Jurkat, Clone E6-1 (cell line): ENCODE measurements at places on chromosomes 12 and 14.

- no peak for DNase-seq
Observed at GRCh38 chr14:46259536-46259935, 392.0 kb downstream of the RPL10L start.

GRCh38 chr14:34671716-34672115 is 41.8 kb upstream of the SNX6 start:
- no peak for DNase-seq

GRCh38 chr14:32457213-32457920 is 128.3 kb downstream of the AKAP6 start:
- no peak for DNase-seq

GRCh38 chr14:104874110-104874531 is 9.1 kb downstream of the CEP170B start:
- no peak for DNase-seq

DNA sequence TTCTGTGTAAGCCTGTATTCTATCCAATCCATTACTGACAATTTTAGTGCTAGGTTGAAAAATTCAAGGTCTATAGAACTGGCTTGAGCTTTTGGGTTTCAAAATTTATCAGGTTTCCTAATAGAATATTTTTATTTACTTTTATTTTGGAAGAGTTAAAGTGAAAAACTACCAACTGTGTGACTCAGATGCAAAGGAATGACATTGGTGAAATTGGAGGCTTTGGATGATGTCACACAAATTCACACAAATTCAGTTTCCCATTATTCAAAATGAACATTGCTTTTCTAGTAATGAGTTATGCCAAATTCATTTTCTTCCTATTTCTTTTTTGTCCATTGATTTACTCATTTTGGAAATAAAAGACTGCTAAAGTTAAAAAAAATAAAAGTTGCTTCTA is 186.9 kb downstream of the ALX1 start:
- no peak for DNase-seq

- no peak for DNase-seq
Observed at GRCh38 chr14:104510216-104510615, 69.3 kb upstream of the C14orf180 start.

GRCh38 chr12:4228122-4228580 is 45.4 kb upstream of the CCND2 start:
- DNase-seq, result no peak

- no peak for DNase-seq
Observed at GRCh38 chr12:132176385-132176919, 32.2 kb downstream of the NOC4L start.

DNA sequence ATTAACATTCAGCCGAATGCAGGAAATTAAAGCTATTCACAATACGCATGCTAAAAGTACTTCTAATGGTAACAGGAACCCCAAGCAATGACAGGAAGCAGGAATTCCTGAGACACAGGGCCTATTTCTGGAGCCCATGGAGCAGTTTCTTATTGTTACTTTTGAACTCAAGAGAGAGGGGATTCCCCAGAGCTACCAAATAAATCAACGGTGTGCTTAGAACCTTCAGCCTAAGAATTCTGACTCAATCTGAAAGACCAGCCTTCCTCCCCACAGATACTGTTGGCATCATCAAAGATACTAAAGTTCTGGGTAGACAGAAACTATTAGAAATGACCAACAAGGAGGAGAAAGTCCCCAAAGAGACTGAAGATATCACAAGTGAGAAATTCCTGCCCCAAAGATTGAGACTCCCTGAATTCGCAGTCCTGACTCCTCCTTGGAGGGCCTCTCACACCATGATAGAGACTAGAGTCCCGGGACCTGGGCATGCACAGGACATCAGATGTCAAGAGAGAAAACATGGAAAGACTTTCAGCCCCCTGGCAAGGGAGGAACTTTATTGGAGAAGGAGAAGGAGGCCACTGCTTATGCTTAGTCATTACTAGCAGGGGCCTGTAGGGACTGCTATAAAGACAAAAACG is 32.7 kb downstream of the RTRAF start:
- no peak for DNase-seq

DNA sequence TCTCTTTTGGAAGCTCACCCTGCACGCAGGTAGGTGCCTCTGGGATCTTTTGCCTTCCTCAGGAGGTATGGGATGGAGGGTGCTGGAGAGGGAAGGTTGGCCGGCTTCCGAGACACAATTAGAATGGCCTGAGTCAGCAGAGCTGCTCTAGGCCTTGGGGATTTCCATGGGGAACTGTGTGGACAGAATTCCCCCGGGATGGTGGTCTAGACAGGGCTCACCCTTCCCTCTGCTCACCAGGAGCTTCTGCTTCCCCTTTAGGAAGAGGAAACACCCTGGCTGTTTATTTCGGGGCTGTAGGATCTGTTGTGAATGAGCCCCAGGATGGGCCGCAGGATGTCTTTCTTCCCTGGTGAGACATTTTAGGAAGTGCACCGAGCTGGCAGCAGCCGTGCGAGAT is 43.7 kb upstream of the TMED10 start:
- no peak for DNase-seq

DNA sequence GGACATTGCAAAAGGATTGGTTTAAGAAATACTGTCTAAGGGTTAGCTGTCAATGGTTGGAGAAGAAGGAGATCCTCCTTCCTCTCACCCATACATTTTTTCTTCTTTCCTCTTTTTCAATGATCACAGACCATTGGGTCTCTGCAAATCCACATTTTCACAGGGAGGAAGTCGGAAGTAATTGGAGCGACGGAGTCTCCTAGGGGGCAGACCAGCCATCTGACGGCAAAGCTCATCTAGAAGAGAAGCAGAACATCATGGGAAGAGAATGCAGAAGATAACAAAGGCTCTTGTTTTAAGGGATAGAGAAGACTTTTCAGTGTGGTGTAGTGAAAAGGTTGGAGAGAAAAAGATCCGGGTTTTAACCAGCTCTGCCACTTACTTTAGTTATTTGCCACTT is 14.7 kb downstream of the MFAP5 start:
- no peak for DNase-seq

DNA sequence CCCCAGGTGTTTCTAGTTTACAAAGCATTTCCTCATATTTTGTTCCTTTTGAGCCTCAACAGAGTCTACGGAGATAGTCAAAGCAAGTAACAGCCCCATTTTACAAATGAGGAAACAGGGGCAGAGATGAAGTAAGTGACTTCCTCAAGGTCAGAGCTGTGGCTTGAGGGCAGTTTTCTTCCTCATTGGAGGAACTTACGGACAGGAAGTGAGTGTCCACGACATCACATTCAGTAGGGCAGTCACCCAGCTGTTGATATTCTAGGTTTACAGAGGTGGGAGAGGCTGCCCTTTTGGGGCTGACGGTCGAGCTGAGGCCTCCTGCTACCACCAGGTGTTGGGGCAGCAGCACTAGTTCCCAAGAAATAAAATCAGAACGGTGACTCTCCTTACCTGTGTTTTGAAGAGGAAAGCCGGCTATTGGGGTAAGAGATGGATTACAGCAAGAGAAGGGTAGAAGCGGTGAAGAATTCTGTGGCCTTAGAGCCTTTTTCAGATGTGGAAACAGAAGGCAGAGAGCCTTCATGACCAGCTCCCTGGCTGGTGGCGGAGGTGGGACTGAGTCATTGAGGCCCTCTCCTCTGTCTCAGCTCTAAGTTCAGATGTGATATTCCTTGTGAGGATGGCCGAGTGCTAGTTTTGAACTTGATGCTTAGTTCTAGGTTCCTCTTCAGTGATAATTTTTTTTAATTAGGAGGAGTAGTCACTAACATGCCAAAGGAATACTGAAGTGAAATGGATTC is 41.7 kb downstream of the SUSD6 start:
- DNase-seq, result no peak

- DNase-seq, result no peak
Observed at GRCh38 chr12:126144603-126145002, 1079.4 kb downstream of the AACS start.

DNA sequence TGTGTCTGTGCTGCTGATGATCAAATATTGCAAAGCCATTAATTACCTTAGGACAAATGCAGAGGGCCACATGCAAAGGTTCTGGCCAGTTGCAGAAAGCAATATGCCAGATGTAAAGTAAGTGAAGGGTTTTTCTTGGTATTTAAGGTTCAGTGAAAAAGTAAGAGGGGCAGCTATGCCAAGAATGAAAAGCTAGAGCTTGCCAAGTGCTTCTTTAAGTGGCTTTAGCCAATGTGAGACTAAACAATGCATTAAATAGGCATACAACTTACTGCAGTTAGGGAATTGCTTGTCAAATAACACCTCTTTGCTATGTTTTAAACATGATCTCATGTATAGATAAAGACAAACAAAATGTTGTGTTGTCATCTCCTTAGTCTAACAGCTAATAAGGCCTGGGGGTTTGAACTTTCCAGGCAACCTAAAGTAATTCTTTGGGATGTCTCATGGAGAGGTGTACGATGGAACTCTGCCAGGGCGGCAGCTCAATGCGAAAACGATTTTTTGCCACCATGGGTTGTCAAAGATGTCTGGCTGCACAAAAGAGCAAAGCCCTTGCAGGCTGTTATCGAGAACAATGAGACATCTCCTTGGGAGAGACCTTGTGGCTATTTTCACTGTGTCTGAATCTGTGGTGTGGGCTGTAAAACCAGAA is 12.0 kb downstream of the IGF1 start:
- no peak for DNase-seq

DNA sequence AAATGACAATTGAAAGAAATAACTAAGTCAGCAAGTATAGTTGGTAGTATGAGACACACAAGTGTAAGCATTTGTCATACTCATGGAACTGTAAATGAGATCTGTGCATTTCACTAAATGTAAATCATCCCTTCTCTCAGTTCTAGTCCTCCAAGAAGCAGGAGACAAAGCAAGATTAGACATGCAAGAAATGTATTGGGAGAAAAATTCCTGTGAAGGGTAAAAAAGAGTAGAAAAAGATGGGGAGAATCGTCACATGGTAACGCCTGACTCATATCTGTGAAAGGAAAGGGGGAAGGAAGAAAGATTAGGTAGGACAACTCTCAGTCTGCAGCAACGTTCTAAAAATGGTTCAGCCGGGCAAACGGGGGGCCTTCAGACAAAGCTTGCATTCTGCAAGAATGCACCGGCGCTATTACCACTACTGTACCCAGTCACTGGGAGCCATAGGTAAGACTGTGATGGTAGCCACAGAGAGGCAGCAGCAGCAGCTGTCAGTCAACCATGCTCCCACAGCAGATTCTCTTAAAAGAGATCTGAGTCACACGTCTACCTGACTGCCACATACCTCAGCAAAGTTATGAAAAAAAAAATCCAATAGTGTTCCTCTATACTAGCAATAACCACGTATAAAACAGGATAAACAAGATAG is 18.0 kb upstream of the RFX4 start:
- DNase-seq, result no peak
